ENCODE measurements at places on chromosomes 6 and 20. TPM values are rescaled to one million over a fixed set of nuclear protein-coding genes. Genes with fewer than 3 reads are reported as not detected.

GRCh38 chr6:118553132-118553531 is 5.0 kb downstream of the PLN start:
- no peak for DNase-seq

DNA sequence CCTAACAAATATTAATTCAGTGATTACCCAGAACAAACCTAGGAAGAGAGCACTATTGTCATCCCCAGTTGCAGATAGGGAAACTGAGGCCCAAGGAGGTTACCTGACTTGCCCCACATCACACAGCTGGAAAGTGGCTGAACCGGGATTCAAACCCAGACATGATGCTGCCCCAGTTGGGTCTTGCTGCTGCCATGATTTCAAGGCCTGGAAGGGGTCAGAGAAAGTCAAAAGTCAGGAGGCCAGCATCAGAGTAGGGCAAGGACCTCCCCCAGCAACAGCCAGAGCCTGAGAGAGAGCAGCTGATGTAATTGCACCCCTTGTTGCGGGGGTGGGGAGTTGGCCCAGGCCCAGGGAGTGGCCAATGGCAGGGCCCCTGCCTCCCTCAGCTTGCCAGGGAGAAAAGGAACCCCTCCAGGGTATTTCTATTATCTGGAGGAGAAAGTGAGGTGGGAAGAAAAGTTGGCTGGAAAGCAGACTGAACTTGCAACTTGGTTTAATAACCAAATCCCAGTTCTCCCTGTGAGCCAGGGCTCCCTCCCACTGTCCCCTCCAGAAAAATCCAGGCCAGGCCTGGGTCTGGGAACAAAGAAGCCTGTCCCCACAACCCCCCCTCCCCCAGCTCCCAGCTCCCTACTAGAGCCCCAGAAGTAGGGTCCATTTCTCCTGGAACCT is 83.6 kb downstream of the MRPL14 start:
- peak; percentile 54 for DNase-seq

GRCh38 chr6:104799134-104799657 is 60.5 kb downstream of the HACE1 start:
- DNase-seq = no peak

Gene APCDD1L
- total RNA-seq = 2.4 TPM

Gene BAG2
- 8.0 TPM for total RNA-seq

Gene GJA10
- total RNA-seq = not detected

- DNase-seq = peak; percentile 50
These were observed 9.7 kb downstream of the LINC00237 start for GRCh38 chr20:21096321-21097043.

Gene SMPDL3A
- total RNA-seq = 2.8 TPM

DNA sequence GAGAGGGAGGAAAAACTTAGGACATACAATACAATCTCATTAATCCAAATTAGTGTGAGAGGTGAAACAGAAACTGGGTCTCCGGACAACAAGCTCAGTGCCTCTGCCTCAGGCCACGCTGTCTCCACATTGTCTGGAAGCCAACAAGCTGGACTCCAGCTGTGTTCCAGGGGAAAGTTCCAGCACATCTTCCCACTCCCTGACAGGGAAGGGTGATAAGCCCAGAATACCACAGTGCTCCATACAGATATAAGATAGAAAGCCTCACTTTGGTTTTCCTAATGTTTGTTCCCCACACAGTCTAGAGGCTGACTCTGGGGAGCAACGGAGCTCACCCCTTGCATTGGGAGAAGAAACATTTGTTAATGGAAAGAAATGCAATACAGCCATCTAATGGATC is 117.1 kb upstream of the SPTLC3 start:
- no peak for DNase-seq

- DNase-seq = no peak
These were observed 14.4 kb upstream of the HLA-DQA1 start for GRCh38 chr6:32622545-32623401.

- peak; percentile 6 for DNase-seq
These were observed 175.7 kb downstream of the DLL1 start for GRCh38 chr6:170114956-170115855.

Gene CDK19
- total RNA-seq = 11.7 TPM

DNA sequence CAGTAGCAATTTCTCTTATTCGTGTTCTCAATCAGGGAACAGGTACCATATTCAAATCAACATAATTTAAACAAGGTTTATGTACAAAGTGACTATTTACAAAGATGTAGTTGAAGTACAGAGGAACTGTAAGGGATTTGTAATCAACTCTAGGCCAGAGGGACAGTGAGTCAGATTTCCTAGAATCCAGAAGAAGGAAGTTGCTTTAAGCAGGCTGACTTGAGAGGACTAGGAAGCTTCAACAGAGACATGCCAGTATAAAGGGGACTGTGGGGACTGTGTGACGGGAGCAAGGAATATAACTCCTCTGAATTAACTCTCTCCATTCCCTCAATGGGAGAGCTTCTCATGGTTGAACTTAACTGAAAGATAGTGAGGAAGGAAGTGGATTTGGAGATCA is 427.4 kb upstream of the JAG1 start:
- DNase-seq = no peak

GRCh38 chr20:36206068-36206467 is 30.2 kb upstream of the AAR2 start:
- no peak for DNase-seq

Data from WTC11 (cell line).